ENCODE measurements at places on chromosomes 6 and 20.

DNA sequence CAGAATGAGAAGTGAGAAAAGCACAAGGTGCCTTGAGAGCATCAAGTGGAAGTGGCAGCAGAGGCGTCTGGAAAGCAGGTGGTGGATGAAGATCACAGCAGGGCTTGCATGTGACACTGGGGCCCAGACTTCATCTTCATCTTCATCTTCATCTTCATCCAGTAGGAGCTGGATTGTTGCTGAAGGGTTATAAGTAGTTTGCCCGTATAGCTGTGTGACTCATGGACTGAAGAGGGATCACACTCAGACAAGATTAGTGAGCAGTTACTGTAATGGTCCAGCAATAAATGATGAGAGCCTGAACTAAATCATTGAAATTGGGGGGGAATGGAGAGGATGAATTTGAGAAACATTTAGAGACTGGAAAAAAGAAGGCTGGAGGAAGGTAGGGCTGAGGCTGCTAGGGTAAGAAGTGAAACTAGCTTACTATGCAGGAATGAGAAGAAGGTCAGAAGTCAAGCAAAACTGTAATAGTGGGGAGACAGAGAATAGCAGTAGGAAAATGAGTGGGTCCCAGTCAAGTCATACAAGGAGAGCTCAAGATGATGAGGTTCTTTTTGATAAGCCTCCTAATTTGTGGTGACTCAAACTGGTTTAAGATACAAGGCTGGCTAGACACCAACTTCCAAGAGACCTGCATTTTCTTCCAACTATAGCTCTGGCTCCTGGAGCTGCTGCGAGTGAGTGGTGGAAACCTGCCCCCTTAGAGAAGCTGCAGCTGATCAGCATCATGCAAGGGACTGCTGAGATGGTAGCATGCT, 92.3 kb upstream of the BEND6 start:
- DNase-seq: no peak

- no peak for DNase-seq
Measured at GRCh38 chr6:115896538-115897129, 164.1 kb downstream of the FRK start.

DNA sequence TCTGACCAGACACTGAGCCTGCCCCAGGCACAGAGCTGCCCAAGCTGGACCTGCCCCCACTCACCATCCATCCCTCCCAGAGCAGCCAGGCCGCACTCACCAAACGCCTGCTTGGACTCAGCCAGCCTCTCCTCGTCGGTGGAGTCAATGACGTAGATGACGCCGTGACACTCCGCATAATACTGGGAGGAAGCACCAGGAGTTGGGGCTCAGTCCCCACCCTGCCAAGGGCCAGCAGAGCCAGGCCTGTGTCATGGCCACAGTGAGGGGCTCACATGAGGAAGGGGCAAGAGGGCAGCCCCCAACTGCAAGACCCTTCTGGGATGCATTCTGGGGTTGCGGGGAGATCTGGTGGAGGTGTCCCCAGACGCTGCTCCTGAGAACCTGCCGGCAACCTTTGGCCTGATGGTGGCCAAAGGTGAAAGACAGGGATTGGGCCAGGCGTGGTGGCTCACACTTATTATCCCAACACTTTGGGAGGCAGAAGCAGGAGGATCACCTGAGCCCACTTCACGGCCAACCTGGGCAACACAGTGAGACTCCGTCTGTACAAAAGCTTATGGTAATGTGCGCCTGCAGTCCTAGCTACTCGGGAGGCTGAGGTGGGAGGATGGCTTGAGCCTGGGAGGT, 5.6 kb downstream of the ARFRP1 start:
- DNase-seq: no peak

DNA sequence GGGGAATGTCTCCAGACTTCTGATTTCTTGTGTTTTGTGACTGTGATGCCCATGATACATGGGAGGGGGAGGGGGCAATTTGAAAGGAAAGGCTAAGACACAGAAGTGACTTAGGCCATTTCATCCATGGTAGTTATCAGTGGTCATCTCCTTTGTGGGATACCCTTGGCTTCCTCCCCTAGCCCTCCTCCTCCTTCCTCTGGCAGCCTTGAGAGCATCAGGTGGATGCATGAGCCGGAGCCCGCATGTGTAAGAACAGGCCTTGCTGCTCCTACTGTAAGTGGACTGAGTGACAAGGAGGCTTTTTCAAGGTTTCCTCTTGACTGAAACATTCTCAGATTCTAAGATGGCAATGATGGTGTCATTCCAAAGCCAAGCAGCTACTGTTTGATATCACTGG, 874 bp downstream of the CD83 start:
- no peak for DNase-seq

DNA sequence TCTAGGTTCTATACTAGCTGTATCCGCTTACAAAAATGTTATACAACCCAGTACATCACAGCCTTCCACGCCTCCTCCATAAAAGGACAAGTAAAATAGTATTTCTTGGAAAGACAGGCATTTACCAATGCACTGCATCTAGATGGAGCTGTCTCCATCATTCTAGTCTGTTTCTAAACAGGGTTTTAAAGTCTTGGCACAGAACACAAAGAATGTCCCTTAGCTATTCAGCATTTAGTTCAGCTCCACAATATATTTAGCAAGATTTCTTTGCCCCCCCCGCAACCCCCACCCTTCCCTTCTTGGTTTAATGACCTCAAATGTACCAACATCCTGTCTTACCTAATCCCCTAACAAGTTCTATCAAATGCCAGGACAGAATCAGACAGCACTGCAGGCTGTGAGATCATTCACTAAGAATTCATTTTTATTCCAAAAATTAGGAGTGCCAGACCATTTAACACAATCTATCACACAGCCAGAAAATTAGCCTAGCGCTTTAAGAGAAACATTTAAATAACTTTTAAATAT, 198.6 kb downstream of the BACH2 start:
- no peak for DNase-seq

- no peak for DNase-seq
Measured at GRCh38 chr20:19949195-19949867, 67.8 kb upstream of the NAA20 start.

GRCh38 chr6:56772737-56773184, 130.1 kb upstream of the DST start:
- no peak for DNase-seq

- peak; percentile 66 for DNase-seq
Measured at GRCh38 chr6:138161338-138162110, at the start of gene ARFGEF3. Gene ARFGEF3 (plus strand): TSS chr6:138161939. CDS start chr6:138162087, 148 bp downstream.

DNA sequence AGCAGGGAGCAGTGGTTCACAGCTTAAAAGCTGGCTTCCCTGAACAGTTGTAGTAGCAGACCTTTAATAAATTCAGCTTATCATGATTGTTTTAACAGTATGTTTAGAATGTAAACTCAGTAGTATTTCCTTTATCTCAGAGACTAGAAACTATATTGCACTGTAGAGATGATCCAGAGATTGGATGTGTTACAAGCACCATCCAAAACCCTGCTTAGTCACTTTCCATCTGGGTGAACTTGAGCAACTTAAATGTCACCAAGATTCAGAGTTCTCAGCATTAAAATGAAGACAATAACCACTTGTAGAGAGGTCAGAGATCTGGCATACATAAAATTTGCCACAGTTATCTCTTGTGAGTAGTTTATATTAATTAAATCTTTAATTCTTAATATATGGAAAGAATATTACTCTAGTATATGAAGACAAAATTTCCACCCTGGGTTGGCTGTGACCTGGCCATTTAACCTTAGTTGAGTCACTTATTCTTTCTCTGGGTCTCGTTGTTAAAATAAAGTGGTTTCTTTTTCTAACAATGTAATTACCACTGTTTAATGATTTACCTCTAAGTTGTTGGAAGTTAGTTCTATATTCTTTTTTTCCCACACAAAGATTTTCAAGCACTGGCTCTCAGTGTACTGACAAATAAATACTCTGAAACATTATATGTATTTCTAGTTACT, 239.2 kb upstream of the FKBP1C start:
- DNase-seq: no peak

DNA sequence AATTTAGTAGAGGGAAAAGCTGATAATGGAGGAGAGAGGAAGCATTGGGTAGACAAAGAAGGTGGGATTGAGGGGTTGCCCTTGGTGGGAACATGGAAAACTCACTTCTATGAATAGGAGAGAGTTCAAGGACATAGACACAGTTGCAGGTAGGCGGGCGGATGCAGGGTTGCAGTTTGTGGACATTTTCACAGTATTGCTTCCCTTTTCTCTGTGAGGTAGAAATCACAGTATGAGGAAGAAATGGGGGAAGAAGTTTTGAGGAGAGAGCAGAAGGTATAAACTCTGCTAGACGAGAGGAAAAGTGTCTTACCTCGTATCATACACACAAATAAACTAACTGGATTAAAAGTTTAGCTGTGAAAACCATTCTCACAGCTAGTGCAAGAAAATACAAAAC, 200.7 kb upstream of the ECI2 start:
- DNase-seq: no peak

DNA sequence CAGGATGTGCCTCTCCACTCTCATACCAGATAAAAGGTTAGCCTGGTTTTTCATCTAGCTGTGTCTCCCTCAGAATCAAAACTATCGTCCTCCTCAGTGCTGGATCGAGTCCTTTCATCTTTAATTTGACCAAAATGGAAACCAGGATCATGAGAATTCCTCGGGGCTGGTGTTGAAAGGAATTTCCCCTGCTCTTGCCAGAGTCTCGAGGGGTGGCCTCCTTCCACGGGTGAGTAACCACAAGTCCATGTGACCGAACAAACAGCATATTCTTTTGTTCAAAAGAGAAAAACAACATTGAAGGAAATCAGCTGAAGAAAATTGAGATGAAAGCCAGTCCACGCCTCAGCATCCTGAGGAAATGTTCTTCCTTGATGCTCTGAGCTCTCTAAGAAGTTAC, 165.9 kb upstream of the CDYL start:
- DNase-seq: no peak

- DNase-seq: no peak
Measured at GRCh38 chr6:87905101-87905641, 142.5 kb upstream of the SPACA1 start.

DNA sequence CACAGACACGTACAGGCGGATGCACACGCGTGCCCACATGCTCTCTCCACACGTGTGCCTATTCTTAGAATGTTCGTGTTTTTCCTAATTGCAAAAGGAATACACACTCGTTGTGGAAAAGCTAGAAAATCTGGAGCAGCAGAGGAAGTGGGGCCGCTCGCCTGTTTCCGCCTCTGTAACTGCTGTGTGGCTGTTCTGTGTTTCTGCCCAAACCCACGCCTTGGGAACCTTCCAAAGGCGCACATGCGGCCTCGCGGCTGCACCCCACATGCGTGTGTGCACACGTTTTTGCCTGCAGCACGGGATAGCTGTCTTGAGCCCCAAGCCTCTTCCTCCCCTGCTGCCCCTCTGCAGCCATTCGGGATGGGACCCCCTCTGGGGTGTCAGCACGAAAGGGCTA, 12.2 kb downstream of the SLC17A9 start:
- DNase-seq: no peak

DNA sequence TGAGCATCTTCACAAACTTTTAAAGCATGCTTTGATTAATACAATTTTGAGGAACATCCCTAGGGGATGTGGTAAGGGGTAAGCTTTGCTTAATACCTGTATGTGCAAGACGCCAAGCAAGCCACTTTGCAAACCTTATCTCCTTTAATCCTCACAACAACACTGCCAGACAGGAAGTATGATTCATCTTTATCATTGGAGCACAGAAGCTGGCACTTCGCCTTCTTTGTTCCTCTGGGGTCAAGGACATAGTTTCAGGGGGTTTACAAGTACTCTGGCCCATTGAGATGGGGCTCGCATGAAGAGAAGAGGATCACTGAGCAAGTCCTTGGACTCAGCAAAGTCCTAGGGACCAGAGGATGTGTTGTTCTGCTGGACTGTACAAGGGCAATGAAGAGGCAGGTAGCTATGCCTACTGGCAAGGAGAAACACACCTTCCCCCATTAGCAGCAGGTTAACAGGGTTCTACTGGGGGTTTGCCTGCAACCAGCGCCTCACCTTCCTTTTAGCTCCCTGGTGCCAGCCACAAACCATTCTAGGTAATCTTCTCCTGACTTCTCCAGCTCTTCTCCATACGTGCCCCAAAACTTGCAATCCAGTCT, 8.8 kb downstream of the TMEM244 start:
- no peak for DNase-seq

DNA sequence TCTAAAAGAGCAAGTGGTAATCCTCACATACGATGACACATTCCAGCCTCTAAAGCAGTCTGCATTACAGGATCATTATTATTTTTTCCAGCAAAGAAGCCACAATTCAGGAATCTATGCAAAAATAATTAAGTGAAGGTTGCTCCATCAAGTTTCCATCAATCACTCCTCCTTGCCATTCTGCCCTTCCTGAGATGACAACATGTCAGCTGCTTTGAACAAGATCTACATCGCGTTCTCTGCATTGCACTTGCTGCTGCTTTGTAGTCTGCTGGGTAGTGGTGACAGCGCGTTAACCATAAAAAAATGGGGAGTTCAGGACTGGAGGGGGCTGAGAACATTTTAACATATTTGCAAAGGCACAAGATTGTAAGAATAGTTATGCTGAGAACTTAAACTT, 147.7 kb downstream of the GMPR start:
- DNase-seq: no peak

GRCh38 chr20:35314816-35315631, 22.8 kb upstream of the FAM83C start:
- no peak for DNase-seq

DNA sequence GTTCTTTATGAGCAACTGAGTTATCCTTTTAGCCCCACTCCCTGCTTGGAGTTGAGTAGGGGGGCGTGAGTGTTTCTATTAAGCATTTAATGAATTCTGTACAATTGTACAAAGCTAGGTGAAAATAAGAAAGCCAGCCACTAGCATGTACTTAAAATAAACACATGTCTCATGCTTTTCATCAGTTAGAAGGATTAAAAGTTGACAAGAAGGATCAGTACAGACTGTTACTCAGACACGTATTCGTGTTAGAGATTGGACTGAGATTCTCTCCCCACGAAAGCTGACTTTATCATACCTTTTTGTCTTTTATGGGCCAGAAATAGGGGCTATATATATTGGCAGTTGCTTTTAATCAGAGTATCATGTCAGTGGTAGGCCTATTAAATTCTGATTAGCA, 1.7 kb downstream of the HSF2 start:
- no peak for DNase-seq

- DNase-seq: no peak
Measured at GRCh38 chr6:35945650-35946025, 24.7 kb upstream of the SRPK1 start.

DNA sequence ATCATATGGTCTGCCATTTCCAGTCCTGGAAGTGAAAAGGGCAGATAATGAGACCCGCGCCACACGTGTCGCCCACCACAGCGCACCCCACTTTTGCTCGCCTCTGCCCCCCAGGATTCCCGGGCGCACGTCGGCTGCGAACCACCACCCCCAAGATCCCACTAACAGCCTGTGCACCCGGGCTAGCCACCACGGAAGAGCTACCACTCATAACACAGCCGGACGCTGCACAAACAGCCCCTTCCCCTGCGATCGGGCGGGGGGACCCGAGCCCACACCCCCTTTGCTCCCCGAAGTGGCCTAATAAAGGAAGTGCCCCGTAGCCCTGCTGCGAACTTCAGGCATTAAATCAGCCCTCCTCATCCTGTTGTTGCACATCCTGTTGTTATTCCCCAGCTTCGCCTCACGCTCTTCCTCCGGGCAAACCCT, 506 bp downstream of the CITED2 start:
- peak; percentile 60 for DNase-seq
